ENCODE measurements at places on chromosomes 4 and X.

DNA sequence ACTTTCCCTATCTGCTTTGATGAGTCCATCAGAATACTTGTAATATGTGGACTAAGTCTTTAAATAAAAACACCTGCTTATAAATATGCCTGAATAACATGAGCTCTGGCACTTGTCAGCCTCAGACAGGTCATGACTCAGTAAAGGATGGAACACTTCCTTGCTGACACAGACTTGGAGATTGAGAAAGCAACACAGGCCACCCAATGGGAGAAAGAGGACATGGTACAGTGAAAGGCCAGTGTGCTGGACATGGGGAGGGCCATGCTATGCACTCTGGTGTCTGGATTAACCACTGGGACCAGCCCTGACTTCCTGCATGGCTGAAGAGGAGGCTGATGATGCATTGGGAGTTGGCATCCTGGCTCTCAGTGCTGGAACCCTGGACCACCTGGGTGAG, 149.5 kb downstream of the DHRSX start:
- DNase-seq: no peak

DNA sequence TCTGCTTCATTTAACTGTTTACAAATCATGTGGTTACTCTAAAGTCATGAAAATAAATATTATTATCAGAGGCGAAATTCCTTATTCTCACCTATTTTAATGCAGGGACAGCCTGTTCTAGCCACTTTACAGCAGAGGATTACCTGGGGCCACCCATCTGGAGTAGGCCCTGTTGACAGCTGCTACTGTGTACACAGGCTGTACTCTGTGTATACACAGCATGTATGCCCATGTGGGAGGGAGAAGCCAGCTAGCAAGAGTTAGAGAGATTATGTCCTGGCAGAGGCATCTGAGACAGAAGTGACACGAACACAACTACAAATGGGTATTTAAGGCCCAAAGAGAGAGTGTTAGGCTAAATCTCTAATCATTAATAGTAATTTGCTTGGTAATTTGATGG, 62.1 kb downstream of the GPRIN3 start:
- DNase-seq: no peak

DNA sequence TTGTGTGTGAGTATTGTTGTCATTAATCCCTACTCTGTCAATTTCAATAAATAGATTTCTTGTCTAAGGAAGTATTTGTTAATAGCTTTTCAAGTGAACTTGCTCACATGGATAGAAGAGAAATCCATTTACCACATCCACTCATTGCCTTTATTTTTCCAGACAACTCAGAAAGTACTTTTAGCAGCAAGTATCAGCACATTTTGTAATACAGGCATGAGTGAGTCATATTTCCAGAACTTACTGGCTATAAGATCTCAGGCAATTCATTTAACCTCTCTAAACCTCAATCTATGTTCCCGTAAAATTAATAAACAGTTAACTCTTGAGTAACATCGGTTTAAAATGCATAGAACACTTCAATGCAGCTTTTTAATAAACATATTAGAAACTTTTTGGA, 317.9 kb upstream of the PCDH7 start:
- DNase-seq: no peak

- no peak for DNase-seq
These were observed 7.2 kb downstream of the SCARB2 start for GRCh38 chr4:76206222-76206942.

GRCh38 chrX:100625985-100626491, 10.6 kb downstream of the TSPAN6 start:
- no peak for DNase-seq

DNA sequence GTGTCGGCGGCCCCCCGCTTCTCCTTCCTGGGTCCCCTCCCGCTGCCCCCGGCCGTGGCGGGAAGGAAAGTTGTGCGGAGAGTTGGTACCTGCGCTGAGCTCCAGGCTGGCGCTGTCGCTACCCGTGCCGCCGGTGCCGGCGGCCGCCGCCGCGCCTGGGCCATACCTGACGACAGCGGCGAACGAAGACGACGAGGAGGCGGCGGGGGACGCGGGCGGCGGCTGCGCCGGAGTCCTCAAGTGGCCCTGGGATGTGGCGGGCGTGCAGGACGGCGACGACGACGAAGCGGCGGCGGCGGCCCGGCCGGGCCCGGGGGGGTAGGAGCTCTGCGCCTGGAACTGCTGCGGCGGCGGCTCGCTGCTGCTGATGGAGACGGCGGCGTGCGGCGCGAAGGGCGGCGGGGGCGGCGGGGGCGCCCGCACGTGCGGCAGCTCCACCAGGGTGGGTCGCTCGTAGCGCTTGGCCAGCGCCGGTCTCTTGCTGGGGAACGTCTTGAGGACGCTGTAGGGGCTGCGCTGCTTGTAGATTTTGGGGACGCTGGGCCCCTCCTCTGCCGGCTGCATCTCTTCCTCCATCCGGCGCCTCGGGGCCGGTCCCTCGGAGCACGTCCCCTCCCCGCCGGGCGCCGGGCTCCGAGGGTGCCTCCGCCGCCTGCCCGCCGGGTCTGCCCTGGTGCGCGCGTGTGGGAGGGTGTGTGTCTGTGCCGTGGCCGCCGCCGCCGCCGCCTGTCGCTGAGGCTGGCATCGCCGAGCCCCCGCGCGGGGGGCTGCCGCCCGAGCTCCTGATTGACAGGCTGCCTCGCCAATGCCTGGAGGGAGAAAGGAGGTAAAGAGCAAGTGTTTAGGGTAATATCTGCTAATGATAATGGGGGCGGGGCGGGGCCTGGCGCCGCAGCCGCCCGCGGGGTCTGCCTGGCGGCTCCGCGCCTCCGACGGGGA, 618 bp downstream of the BEND4 start:
- DNase-seq: peak; percentile 25

All from stimulated activated CD4-positive, alpha-beta T cell treated with anti-CD3 and anti-CD28 coated beads, Interleukin-12 subunit alpha, Interleukin-12 subunit beta, amount 100 ng/mL, for 4 hours (primary cell).